ENCODE measurements at places on chromosomes 2 and 18.

DNA sequence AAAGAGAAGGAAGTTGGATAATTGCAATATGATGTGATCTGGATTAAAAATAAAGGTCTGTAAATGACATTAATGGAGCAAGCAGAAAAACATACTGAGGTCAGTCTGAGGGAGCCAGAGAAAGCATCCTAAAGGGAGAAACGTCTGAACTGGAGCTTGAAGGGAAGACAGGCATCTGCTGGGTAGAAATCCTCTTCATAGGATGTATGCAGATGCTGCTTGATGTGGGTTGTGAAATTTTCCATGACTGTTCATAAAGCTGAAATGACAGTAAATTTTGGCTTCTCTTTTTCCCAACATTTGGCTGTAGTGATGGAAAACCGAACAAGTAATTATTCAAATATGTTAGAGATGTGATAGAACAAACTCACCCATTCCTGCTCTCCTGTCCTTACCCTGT is 287.6 kb downstream of the CAMKMT start:
- DNase-seq, result no peak

DNA sequence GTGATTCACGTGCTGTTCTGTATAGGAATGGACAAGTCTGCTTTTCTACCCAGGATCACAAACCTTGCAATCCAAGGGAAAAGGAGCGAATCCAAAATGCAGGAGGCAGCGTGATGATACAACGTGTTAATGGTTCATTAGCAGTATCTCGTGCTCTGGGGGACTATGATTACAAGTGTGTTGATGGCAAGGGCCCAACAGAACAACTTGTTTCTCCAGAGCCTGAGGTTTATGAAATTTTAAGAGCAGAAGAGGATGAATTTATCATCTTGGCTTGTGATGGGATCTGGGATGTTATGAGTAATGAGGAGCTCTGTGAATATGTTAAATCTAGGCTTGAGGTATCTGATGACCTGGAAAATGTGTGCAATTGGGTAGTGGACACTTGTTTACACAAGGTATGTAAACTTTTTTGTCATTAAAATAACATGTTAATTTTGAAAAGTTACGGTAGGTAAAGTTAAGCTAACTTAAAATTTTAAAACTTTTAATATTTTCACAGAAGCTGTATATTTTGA is 33.0 kb downstream of the PPM1B start:
- DNase-seq, result no peak

- no peak for DNase-seq
Observed at GRCh38 chr2:102513355-102513939, 40.4 kb downstream of the SLC9A4 start.

GRCh38 chr18:40133253-40133652 is 1821.8 kb upstream of the PIK3C3 start:
- DNase-seq, result no peak

- DNase-seq, result no peak
Observed at GRCh38 chr2:42443718-42444399, 49.9 kb downstream of the KCNG3 start.

GRCh38 chr2:309148-309953 is 21.5 kb upstream of the ALKAL2 start:
- no peak for DNase-seq

GRCh38 chr2:216740557-216741222 is 45.3 kb upstream of the IGFBP5 start:
- no peak for DNase-seq

DNA sequence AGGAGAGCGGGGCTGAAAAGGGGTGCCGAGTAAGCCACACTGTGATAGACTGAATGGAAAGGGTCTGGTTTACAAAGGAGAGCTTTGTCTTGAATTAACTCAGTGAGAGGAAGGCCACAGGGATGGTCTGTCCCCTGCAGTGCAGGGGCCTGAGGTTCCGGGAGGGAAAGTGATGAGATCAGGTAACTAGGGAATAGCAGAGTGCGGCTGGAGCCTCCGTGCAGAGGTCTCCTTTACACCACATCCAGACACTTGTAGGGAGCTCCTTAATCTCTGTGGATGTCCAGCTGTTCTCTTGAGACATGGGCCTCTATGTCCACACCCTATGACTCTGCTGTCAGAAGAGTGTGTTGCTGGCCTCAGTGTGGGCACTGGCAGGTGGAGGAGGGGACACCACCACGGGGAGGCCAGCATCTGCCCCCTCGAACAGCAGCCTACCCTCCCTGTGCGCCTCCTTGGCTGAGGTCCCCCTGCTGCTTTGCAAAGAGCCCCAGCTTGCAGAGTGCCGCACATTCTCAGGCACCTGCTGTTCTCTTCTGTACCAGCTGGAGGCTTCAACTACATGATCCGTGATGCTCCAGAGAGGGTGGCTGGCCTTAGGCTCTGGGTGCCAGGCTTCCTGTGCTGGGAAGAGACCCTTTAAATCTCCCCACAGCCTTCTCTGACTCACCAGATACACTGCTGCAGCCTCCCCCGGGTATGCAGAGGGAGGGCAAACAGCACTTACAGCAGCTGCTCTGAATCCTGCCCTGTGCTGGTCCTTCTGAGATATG is 25.9 kb downstream of the ENOSF1 start:
- DNase-seq, result no peak

GRCh38 chr18:48896326-48896874 is 54.4 kb downstream of the SMAD7 start:
- DNase-seq, result no peak

DNA sequence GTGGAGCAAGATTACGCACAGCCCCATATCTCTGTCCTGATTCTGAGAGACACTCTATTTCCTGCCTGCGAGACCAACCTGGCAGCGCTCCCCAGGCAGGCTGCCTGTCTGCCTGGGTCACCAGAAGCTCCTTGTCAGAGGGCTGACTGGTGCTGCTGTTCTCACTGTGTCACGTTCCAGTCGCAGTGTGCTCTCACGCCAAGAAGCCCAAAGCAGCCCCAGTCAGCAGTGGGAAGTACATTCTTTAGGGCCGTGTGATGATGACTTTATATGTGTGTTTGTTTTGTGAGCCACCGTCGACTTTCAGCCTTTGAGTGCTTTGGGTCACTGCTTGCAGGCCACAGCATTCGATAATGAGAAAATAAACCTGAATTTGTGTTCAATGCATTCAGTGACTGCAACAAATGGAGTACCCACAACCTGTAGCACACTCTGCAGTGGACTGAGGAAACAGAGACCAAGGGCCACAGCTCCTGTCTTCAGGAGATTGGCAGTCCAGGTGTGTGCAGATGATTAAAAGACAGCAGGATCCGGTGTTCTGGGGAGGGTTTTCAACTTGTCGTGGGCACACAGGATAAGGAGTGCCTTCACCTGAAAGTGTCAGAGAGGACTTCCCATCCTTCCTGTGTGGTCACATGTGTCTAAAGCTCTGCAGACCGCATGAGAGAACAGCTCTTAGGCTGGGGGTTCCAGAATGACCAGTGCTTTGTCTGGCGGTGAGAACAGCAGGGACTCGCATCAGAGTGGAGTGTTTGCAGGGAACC is 4.8 kb downstream of the TNFRSF11A start:
- no peak for DNase-seq

- DNase-seq, result no peak
Observed at GRCh38 chr2:51011254-51011653, 20.7 kb downstream of the NRXN1 start.

DNA sequence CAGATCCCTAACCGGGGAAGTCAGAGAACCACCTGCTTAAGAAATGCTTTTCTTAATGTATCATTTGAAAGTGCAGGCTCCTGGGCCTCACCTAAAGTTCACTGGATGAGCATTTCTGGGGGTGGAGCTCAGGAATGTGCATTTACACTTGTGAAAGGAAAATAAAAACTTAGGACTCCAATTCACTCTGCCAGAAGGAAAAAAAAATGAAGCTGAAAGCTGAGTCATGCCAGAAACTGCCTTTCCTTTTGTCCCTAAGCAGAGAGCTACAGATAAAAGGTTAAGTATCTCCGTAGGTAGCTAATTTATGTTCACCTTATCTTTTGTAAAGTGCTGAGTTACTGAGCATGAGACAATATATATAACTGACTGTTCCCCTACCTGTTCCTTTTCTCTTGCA is 229.5 kb upstream of the MEX3C start:
- DNase-seq, result no peak

- peak; percentile 55 for DNase-seq
Observed at GRCh38 chr18:55302167-55302833, 285.7 kb downstream of the TCF4 start.

GRCh38 chr2:223180463-223180862 is 128.5 kb downstream of the KCNE4 start:
- DNase-seq, result no peak

- DNase-seq, result no peak
Observed at GRCh38 chr2:98598781-98599428, 9.4 kb downstream of the COA5 start.

GRCh38 chr2:144477957-144478311 is 42.0 kb downstream of the ZEB2 start:
- no peak for DNase-seq

DNA sequence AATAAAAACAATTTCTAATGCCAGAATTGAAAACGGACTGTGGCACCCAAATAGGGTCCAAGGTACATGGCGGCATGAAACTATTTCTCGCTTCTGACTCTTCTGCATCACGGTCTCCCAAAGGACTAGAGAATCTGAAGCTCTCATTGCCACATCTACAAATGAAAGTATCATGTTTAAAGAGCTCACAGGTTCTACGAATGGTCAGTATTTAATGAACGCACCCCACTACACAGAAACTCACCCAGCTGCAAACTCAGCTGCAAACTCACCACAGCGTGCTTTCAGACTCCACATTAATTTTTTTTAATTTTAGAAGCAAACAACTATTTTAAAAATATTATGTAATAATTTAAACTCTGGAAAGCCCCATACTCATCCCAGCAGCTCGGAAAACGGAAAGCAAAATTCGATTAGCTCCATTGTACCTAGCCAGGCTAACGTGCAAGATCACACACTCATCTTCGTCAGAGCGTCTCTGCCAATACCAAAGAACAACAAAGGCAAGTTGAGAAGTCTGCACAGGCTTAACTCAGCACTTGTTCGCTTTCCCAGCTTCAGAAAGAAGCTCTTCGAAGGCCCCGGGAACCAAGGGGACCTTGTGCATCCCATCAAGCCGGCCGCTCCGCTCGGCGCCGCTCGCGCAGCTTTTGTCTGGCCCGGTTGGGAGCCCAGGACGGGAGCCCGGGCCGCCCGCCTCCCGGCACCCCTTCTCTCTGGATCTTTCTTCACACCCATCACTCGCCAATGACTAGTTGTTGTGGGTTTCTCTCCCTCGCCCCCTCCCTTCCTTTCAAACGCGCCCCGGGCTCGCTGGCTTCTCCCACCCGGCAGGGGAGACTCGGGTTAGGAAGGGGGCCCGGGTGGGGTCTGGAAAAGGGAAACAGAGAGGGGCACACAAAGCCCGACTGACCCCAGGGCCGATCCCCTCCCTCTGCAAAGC is 785 bp downstream of the CLASP1 start:
- peak; percentile 66 for DNase-seq

GRCh38 chr2:197324801-197325200 is 14.2 kb upstream of the ANKRD44 start:
- no peak for DNase-seq

GRCh38 chr2:197786010-197786877 is 1.1 kb upstream of the BOLL start:
- DNase-seq, result peak; percentile 40

- DNase-seq, result no peak
Observed at GRCh38 chr2:56287508-56287907, 103.7 kb downstream of the CCDC85A start.

DNA sequence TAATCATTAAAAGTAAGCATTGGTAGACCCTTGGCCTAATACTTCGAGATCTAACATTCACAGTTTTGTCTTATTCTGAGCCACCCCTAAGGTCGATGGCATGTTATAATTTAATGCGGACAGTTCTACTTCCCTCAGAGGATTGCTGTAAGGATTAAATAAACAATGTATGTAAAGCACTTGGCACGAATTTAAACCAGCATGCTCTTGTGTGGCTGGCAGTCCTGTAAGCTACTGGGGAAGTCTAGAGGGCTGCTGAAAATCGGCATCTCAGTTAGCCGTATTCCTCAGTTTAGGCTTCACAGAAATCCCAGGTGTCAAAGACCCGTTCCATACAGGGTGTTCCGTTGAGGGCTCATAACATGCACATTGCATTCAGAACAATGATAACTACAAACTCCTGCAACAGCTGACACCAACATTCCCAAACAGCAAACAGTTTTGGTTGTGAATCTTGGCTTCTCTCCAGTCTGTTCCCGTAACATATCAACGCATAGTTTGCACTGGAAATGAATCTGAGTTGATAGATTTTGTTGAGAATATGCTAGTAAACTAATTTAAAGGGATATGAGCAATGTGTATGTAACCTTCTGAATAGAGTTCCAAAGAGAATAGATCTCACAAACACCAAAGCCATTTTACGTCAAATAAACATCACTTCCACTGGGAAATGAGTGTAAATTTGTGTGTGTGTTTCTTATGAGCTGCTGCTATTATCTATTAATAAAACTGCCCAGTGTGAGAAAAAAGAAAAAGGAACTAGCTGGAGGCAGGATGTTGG is 52.2 kb upstream of the ACKR3 start:
- no peak for DNase-seq

GRCh38 chr2:237623428-237624403 is 3.7 kb upstream of the LRRFIP1 start:
- peak; percentile 14 for DNase-seq

DNA sequence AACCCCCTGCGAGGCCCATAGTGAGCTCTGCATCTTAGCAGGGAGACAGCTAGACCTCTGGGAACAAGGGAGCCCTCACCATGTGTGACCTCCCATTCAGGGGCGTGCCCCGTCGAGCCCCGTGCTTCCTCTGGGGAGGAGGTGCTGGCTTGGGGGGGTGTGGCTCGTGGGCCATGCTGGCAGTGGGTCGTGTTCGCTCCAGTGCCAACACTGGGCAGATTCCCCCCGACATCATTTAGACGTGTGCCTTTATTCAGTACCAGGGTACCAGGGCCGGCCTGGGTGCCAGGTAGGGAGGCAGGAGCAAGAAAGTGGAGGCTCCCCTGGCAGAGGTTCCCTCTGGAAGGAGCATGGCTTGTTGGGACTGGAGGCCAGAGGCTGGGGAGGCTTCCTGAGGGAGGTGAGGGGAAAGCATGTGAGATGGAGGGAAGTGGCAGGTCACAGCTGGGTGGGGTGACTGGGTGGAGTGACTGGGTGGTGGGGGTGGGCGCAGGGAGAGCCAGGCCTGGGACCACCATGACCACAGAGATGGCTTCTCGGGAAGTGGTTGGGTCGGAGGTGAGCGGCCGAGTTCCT is 15.2 kb downstream of the GPC1 start:
- DNase-seq, result no peak

DNA sequence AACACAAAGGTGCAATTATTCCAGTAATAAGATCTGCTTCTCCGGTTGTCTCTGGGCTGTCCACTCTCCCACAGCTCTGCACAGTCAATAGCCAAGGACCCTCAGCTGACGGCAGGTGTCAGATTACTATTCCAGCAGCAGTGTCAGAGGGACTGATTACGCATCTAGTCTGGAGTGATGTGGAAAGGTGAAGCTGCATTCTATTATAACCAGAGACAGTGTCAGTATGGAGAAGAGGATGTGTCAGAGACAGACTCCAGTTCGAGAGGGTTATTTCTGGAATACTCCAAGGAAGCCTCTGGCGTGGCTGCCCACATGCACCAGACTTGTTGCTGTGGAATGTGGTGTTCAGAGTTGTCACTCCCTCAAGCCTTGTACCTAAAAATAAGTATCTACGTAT is 163.6 kb upstream of the TMEM200C start:
- DNase-seq, result peak; percentile 64

GRCh38 chr18:74486119-74486849 is 9.9 kb upstream of the CNDP2 start:
- DNase-seq, result no peak

- no peak for DNase-seq
Observed at GRCh38 chr18:67131498-67131897, 385.0 kb downstream of the DSEL start.
